ENCODE measurements at places on chromosomes 6 and 20.

DNA sequence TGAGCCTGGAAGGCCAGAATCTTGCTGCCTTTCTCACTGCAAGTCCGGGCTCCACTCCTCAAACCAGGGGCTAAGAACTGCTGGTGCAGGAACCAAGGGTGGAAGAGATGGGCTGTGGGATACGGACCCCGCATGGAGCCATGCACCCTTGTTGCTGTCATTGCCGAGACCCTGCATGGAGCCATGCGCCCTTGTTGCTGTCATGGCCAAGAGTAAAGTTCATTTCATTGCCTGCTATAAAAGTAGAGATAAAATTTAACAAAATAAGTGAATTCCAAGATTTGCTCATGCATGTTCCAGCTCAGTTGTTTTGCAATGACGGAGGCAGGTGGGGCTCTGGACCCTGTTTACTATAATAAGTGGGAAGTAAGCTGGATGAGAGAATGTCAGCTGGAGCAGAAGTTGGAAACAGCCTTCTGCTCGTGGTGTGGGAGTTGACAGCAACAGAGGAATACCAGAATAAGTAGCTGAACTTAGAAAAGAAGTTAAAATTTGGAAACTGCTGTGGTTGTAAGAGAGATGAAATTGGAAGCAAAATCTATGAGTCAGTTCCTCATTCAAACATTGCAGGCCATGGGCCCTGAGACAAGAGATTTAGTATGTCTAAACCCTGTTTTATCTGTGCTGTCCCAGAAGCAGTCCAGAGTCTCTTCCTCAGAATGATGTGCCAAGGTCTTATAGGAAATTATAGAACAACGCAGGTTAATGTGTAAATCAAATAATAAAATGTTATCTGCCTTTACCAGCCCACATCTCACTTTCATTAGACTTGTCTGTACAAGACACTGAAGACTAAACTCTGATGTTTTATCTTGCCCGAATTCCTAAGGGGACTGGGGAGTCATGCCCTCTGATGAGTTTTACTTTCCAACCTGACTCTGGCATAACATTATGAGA, 15.8 kb upstream of the THBS2 start:
- no peak for DNase-seq

DNA sequence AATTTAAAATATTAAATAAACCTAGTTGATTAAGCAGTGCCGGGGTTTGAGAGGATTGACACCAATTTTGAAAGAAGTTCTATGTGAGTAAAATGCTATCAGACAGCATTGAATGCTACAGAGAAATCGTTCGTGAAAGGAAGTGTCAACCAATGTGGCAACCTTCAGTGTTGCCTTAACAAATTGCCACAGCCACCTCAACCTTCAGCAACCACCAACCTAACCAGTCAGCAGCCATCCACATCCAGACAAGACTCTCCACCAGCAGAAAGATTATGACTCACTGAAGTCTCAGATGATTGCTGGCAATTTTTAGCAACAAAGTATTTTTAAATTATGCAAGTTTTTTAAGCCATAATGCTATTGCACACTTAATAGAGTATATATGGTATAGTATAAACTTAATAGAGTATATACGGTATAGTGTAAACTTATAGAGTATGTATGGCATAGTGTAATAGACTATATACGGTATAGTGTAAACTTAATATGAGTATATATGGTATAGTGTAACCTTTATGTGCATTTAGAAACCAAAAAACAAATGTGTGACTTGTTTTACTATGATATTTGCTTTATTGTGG, 65.3 kb upstream of the ID4 start:
- DNase-seq: no peak

- DNase-seq: no peak
These were observed 61.7 kb downstream of the STK35 start for GRCh38 chr20:2163312-2163711.

DNA sequence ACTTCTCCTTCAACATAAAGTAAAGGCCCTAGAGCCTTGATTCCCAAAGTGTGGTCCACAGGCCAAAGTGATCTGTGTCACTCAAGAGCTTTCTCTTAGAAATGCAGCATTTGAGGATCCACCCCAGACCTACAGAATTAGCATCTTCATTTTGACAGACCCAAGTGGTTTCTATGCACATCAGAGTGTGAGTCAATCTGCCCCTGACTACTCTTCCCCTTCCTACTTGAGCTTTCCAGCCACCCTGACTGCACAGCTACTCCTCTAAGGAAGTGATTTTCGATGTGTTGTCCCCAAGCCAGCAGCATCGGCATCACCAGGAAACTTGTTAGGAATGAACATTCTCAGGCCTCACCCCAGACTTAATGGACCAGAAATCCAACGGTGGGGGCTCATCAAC, 2.6 kb downstream of the MEP1A start:
- DNase-seq: no peak

- DNase-seq: peak; percentile 19
These were observed 90.7 kb downstream of the KHDC1L start for GRCh38 chr6:73134588-73134987.

- no peak for DNase-seq
These were observed 193.9 kb downstream of the BTBD3 start for GRCh38 chr20:12111431-12112088.

DNA sequence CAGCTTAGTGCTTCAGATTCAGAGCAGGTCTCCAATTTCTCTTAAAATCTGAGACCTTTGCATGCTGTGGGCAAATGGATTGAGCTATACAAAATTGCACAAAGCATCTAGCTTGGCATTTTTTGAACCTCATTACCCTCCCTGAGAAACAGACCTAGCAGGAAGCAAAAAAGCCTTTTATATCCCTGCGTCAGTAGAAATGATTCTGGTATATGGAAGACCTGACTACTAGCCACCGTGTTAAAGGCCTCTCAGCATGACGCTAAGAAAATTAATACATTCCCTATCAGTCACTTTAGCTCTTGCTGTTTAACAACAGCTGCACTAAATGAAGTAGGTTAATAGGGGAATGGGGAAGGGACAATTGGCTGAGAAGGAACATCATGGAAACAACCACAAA, 110.7 kb upstream of the SMLR1 start:
- DNase-seq: no peak

Data from stimulated activated CD4-positive, alpha-beta T cell treated with anti-CD3 and anti-CD28 coated beads, Interleukin-4, amount 100 ng/mL, for 48 hours (primary cell).